Stimulated activated CD4-positive, alpha-beta T cell treated with anti-CD3 and anti-CD28 coated beads, Interleukin-15, amount 100 ng/mL, for 1 hour (primary cell): ENCODE measurements at places on chromosomes 6 and 20.

GRCh38 chr6:168565112-168565511 lies 124.1 kb downstream of the SMOC2 start:
- DNase-seq, result no peak

DNA sequence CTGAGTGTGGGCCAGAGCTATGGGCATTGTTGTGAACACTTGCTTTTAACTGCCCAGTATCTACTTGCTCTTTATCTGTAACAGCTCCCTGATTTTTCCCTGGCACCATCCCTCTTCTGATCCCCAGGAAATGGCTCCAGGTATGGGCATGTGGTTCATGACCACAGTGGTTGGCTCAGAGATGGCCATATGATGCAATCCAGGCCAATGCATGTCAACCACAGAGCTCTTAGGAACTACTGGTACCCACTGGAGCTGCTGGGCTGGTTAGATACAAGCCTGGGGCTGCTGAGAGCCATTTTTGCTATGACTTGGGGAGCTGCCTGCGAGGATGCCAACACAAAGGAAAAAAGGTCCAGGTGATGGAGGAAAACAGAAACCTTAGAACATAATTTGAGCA lies 55.6 kb downstream of the KCNB1 start:
- no peak for DNase-seq

GRCh38 chr20:63533871-63534393 lies 3.2 kb downstream of the PTK6 start:
- DNase-seq, result no peak

DNA sequence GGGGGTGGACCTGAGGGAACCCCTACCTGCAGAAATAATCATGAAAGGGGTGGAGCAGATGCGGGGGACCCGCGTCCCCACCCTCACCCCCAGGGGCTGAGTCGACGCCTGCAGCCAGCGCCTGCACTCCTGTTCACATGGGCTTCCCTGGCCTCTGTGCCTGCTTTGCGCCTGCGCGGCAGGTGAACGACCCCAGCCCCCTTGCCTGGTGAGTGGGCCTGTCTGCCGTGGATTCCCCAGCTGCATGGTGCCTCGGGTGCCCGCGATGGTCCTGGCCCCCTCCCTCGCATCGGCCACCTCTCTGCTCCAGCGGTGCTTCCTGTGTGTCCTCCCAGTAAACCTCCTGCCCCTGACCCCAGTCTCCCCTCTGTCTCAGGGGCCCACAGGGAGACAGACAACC lies 18.8 kb upstream of the NTSR1 start:
- DNase-seq, result no peak

- DNase-seq, result no peak
Measured at GRCh38 chr6:27279513-27280063, 32.1 kb downstream of the PRSS16 start.

- DNase-seq, result no peak
Measured at GRCh38 chr20:6959900-6960312, 192.4 kb downstream of the BMP2 start.

DNA sequence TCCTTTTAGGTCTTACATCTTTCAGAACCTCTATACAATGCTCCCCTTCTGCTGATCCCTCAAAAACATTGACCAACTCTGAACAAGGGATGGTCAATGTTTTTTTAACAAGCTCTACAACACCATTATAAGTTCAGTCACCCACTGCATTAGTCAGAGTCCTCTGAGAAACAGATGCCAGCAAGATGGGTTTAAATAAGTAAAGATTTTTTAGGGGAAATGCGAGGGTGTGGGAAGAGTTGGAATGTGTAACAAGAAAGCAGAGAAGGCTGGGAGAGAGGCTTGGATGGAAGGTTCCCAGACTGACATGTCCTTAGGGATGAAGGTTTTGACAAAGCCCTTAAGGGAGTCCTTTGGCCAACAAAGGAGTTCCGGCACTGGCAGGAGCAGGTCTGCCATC lies 478.3 kb downstream of the FRK start:
- DNase-seq, result no peak

DNA sequence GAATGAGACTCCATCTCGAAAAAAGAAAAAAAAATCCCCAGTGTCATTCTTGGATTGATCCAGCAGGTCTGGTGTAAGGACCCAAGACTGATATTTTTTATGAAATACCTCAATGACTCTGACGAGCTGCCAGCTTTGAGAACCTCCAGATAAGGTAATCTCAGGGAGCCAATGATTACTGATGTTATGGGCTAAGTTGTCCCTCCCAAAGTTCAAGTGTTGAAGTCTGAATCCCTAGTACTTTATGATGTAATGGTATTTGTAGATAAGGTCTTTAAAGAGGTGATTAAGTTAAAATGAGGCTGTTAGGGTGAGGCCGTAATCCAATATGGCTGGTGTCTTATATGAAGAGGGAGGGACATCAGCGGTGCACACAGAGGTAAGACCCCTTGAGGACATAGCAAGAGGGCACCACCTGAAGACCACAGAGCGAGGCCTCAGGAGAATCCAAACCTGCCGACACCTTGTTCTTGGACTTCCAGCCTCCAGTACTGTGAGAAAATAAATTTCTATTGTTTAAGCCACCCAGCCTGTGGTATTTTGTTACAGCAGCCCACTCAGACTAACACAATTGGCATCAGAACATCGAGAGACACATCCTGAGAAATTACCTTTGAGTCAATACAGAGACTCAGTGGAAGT lies 19.7 kb upstream of the DDO start:
- DNase-seq, result no peak

GRCh38 chr6:144931172-144932035 lies 646.3 kb downstream of the UTRN start:
- no peak for DNase-seq

GRCh38 chr6:53059648-53060589 lies 5.3 kb upstream of the FBXO9 start:
- DNase-seq, result no peak

DNA sequence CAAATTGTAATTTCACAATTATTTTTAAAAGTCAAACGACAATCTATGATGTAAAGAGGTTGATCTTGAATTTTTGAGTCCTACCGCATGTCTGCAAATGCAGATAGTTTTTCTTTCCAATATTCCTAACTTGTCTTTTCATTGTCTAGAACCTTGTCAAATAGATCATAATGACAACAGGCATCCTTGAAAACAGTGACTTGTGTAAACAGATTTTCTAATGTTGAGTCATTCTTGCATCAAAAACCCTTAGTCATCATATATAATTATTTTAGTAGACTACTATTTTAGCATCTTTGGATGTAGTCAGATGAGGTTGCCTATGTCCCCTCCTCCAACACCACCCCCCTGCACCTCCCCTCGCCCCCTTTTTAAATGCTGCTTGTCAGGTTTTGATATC lies 43.8 kb downstream of the BMP6 start:
- DNase-seq, result no peak

DNA sequence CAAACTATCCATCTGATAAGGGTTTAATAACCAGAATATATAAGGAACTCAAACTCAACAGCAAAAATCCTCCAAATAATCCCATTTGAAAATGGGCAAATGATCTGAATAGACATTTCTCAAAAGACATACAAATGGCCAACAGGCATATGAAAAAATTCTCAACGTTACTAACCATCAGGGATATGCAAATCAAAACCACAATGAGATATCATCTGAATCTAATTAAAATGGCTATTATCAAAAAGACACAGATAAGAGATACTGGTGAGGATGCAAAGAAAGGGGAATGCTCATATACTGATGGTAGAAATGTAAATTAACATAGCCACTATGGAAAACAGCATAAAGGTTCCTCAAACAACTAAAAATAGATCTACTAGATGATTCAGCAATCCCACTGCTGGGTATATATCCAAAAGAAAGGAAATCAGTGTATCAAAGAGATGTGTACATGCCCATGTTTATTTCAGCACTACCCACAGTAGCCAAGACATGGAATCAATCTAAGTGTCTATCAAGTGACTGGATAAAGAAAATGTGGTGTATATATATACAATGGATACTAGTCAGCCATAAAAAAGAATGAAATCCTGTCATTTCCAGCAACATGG lies 6.1 kb upstream of the BRD2 start:
- no peak for DNase-seq

DNA sequence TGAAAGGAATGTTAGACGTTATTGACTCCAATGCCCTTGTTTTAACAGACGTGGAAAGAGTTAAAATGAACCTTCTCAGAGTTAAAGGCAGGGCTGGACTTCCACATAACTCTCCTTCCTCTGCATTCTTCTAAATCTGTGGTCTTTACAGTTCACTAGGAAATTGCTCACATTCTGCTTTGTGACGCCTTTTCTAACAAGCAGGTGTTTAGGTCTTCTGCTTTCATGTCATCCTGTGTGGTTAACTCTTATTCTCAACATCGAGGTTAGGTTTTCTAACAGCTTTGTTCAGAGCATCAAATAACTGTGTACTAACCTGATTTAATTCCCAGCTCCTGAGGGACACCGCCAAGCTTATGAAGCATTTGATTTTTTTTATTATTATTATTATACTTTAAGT lies 81.3 kb upstream of the NT5E start:
- DNase-seq, result no peak

DNA sequence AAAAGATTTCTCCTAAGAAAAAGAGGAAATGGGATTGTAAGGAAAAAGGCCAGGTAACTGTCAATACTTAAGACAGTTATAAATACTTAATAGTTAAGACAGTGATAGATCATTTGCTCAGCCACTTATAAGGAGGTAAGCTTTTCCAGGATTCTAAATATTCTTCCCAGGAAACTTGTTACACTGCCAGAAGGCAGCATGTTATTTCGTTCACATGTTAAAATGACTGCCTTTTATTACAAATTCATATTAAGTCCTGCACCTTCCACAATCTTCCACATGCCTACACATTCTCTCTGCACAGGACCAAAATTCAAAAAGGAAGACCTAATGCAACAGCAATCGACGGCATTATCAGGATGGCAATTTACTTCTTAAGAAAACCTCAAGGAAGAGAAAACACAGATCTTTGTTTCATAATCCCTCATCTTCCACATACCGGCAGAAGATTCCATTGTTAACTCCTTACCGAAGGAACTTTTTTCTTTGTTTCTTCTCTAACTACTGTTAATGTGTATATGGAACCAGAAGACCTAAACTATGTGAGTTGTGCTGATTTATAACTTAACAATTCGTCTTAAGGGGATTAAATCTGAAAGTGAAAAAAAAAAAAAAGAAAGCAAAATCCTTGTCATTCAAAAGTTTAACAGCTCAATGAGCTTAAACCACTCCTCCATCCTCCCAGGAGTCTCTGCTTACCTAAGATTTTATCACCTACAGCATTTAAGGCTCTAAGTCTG lies 799 bp downstream of the TAAR2 start:
- DNase-seq, result no peak

GRCh38 chr6:161440299-161440698 lies 166.4 kb upstream of the AGPAT4 start:
- no peak for DNase-seq

DNA sequence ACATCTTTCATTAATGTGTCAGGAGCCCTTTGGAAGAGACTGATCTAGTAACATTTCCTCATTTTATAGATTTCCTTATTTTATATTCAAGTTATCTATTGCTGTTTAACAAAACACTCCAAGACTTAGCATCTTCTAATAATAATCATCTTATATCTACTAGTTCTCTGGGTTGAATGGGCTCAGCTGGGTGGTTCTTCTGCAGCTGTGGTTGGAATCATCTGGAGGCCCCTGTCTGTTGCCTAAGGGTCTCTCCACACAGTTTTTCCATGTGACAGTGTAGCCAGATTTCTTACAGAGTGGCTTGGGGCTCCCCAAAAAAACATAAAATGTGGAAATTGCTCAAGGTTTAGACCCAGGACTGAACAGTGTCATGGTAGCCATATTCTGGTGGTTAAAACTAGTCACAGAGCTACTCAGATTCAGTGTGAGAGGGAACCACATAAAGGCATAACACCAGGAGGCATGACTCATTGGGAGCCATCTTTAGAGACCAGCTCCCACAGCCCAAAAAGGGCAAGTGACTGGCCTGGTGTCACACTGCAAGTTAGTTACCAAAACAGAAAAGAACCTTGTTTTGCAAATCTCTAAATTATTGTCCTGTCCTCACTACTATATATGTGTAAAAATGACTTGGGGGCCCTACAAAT lies 11.5 kb downstream of the SLC2A10 start:
- no peak for DNase-seq

GRCh38 chr6:164296411-164296810 lies 881.9 kb downstream of the QKI start:
- no peak for DNase-seq
